CD4-positive, alpha-beta T cell treated with Interleukin-21 for 1 hour (primary cell): ENCODE measurements at places on chromosomes 12 and 14.

DNA sequence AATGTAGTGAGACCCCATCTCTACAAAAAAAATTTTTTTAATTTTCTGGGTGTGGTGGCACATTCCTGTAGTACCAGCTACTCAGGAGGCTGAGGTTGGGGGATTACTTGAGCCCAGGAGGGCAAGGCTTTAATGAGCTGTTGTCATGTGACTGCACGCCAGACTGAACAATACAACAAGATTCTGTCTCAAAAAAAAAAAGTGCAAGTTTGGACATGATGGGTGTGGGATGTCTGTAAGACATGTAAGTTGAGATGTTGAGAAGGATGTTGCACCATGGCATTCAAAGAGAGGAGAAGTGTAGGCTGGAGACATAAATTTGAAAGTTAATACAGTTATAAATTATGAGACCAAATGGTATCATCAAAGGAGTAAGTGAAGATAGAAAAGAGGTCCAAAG lies 23.5 kb downstream of the YEATS4 start:
- DNase-seq: no peak

GRCh38 chr12:31412292-31412801 lies 86.4 kb upstream of the SINHCAF start:
- no peak for DNase-seq

- no peak for DNase-seq
Observed at GRCh38 chr14:75339059-75339458, 60.4 kb downstream of the FOS start.

DNA sequence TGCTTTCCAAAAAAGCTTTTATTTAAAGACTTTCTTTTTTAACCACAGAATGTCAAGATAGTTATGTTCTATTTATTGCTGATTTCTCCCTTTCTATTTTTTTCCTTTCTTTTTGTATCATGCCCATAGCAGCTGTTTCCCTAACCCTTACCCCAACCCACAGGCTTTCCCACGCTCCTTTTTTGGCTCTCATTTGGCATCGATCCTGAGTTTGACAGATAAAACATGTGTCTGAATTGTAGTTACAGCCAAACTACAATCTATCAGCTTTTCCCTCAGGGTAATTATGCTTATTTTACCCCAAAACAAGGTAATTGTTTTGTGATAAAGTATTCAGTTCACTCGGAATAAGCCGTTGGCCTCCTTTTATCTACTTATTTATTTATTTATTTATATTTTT lies 46.7 kb downstream of the PDE3A start:
- DNase-seq: no peak

GRCh38 chr12:46100551-46101484 lies 110.4 kb upstream of the SCAF11 start:
- DNase-seq: no peak

- DNase-seq: no peak
Observed at GRCh38 chr12:45584336-45584735, 145.2 kb upstream of the ARID2 start.

- no peak for DNase-seq
Observed at GRCh38 chr12:78403136-78403535, 461.4 kb upstream of the SYT1 start.

GRCh38 chr12:58323676-58324075 lies 382.3 kb downstream of the ATP23 start:
- DNase-seq: no peak

DNA sequence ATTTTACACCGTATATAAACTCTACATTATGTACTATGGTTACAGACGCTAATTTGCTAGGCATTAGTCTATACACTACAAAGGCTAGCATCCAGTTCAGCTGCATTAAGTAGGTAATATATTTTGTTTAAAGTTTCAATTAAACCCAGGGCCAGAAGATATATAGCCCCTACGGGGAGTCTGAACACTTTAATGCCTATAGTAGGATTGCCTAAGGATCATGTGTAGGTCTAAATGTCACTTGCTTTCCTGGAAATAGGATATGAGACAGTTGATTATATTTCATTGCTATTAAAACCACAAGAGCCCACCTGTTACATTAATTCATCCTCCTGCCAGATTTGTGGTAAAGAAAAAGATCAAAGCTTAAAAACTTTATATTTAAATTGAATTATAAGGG lies 286.9 kb downstream of the TMTC2 start:
- DNase-seq: no peak

DNA sequence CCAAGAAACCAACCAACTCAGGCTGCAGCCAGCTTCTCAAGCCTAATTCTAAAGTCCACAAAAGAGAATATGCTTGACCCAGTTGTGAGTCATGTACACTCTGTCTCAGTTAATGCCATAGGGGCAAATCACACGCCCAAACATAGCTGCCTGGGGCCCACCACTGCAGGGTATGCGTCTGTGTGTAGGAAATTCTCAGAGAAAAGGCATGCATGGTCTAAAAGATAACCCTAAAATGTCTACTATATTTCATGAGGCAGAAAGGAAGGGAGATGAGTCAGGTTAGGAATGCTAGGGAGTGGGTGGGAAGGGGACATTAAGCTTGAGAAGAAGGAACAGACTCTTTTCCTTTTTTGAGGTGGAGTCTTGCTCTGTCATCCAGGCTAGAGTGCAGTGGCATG lies 22.3 kb upstream of the SPTLC2 start:
- no peak for DNase-seq

GRCh38 chr12:124422142-124422569 lies 127.3 kb downstream of the RFLNA start:
- no peak for DNase-seq

DNA sequence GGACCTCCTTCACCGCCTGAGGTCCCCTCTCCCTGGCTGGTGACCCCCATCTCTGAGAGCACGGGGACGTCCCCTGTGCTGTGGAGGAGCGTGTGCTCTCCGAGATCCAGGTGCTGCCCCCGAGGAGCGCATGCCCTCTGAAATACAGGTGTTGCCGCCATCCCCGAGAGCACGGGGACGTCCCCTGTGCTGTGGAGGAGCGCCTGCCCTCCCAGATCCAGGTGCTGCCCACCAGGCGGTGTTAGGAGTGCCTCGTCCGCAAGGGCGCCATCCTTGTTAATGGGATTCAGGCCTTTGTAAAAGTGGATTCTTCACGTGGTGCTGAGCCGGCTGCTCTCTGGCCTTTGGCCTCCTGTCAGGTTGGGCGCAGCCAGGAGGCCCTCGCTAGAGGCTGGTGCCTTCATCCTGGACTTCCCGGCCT lies 10.1 kb downstream of the NOC4L start:
- no peak for DNase-seq

DNA sequence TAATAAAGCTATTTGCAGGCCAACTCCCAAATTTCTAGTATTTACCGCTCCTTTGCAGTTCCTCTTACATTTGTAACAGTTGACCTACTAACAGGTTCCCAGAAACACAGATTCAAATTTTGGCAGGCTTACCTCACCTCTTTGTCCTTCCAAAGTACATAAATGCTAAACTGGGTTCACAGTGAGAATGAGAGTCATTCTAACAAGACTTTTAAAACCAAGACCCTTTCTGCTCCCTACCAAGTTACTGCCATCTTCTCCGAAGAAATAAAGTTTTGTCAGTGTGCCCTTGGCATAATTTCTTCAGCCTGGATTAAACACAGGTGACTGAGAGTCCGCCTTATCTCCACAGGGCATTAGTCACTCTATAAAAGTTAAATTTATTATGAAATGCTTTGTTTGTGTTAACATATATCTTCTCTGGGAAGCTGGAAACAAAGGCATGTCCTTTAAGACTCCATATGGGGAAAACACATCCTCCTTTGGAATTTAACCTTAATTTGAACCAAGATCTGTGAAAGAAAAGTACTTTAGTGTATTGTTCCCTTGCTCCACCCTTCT lies 28.2 kb downstream of the FOXA1 start:
- DNase-seq: no peak

GRCh38 chr12:49970658-49971057 lies 2.1 kb upstream of the AQP6 start:
- DNase-seq: no peak

GRCh38 chr12:110004598-110004997 lies 5.4 kb downstream of the ANKRD13A start:
- DNase-seq: no peak

DNA sequence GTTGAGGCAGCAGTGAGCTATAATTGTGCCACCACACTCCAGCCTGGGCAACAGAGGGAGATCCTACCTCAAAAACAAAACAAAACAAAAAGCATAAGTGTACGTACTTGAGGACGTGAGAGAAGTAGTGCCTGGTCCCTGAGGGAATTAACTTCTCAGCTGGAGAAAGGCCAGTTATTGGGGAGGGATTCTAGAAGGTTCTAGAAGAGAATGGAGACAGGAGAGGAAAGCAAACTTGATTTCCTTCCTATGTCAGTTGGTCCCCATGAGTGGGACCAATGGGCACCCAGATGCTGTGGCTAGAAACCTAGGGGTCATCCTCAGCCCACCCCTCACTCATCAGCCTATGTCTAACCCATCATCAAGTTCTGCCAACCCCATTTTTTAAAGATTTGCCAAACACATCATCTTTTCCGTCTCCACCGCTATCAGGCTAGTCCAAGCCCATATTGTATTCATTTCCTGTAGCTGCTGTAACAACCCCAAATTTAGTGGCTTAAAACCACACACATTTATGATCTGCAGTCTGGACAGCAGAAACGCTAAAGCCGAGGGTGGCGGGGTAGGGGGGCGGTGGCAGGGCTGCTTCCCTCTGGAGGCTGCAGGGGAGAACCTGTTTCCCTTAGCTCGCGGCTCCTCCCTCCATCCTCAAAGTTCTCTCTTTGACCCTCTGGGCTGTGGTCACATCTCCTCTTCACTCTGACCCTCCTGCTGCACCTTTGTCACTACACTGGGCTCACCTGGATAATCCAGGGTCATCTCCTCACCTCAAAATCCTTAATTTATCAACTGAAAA lies 7.2 kb upstream of the RBM19 start:
- DNase-seq: no peak

DNA sequence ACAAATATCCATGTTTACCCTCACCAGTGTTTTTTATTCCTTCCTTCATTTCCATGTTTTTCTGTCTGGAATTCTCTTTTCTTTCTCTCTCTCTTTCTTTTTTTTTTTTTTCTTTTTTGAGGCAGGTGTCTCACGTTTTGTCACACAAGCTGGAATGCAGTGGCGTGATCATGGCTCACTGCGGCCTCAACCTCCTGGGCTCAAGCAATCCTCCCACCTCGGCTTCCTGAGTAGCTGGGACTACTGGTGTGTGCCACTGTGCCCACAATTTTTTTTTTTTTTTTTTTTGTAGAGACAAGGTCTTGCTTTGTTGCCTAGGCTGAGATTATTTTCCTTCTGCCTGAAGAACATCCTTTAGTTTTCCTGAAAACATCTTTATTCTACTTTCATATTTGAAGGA lies 15.0 kb upstream of the AMIGO2 start:
- DNase-seq: no peak

GRCh38 chr12:54412786-54413185 lies 6.3 kb downstream of the ITGA5 start:
- DNase-seq: peak; percentile 39

- no peak for DNase-seq
Observed at GRCh38 chr12:94948232-94948810, 55.2 kb downstream of the NDUFA12 start.

GRCh38 chr14:72476657-72477499 lies 417.0 kb downstream of the DPF3 start:
- DNase-seq: peak; percentile 55

GRCh38 chr12:107649661-107650061 lies 35.9 kb upstream of the PWP1 start:
- no peak for DNase-seq

DNA sequence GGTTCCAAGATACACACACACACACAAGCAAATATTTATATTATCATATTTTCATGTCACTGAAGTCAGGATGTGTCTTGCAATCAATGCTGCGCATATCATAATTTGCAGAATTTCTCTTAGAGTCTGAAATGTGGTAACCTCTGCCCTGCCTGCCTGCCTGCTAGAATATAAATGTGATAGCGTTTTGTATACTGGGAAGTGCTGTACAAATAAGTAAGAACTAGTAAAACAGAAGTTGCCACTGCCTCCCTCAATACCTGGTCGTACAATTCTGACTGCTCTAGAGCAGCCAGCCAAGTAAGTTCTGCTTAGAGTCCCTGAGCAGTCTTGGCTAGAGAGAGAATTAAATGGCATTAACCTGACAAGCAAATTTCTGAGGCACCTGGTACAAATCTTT lies 83.9 kb upstream of the NTF3 start:
- no peak for DNase-seq

- no peak for DNase-seq
Observed at GRCh38 chr12:6376079-6376869, 911 bp upstream of the SCNN1A start.

DNA sequence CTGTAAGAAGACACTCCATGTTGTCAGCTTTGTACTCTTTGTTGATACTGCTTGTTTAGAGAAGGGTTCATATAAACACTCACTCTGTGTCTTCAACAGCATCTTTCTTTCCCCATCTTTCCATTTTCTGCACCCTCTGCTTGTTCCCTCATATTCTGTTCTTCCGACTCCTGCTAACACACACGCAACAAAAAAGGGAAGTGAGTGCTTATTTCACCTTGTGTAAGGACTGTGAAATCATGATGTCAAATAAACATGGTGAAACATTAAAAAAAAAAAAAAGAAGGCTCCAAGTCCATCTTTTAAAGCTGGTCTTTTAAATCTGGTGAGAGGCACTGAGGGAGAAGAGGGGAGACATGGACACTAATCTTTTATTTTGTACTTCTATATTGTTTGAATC lies 145.4 kb downstream of the RPAP3 start:
- no peak for DNase-seq

DNA sequence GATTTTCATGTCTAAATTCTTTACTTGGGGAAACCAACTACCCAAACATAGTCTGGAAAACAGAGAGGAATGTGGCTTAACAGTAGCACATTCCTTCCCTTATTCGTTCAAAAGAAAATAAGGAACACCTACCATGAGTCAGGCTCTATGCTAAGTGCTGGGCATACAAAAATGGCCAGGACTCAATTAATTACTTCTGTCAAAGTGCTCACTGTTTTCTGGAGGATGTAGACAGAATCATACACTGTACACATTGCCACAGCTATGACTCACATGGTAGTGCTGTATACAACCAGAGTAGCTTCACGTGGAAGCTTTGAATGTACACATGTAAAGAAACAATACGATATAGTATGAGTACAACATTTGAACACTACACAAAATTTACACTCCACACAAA lies 50.1 kb downstream of the SLC25A21 start:
- no peak for DNase-seq

DNA sequence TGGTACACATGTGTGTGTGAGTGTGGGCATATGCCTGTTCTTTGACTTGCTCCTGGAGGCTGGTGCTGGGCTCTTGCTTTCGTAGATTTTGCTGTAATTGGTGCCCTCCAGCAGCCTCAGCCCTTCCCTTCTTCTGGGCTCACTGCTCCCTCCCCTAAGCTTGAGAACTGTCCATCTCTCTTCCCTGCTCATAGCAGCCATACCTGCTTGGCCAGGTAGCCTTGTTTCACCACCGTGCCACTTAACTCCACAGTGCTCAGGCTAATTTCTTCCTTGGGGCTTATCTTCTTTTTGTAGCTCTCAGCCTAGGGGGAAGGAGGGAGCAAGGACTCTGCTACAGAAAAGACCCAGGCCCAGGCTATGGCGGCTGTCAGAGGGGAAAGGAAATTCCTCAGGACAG lies 19.8 kb downstream of the PLEK2 start:
- DNase-seq: no peak
